ENCODE measurements at places on chromosomes 2 and 18.

DNA sequence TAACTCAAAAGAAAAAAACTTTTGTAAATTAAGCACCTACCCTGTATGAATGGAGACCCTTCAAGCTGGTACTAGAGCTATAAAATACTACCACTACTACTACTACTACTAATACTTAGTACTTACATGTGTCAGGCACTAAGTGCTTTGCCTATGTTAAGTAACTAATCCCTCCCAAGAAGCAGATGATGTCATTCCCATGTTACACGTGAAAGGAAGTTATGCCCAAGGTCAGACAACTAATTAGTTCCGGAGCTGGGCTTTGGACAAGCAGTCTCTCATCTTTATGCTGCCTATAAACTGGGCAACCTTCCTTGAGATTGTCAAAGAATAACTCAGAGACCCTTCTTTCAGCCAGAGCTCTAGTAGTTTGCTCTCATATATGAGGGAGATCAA, 13.9 kb upstream of the ATP6V1B1 start:
- no peak for DNase-seq

GRCh38 chr2:25979001-25979400, 3.3 kb downstream of the KIF3C start:
- no peak for DNase-seq

- DNase-seq = no peak
Measured at GRCh38 chr2:196927376-196928225, 1.1 kb upstream of the PGAP1 start.

GRCh38 chr2:118250001-118250400, 161.7 kb downstream of the INSIG2 start:
- DNase-seq = no peak

- no peak for DNase-seq
Measured at GRCh38 chr2:66477135-66477842, 42.4 kb downstream of the MEIS1 start.

GRCh38 chr18:80229363-80229762, 18.0 kb downstream of the PARD6G start:
- no peak for DNase-seq

- no peak for DNase-seq
Measured at GRCh38 chr2:226122041-226122440, 677.6 kb downstream of the IRS1 start.

DNA sequence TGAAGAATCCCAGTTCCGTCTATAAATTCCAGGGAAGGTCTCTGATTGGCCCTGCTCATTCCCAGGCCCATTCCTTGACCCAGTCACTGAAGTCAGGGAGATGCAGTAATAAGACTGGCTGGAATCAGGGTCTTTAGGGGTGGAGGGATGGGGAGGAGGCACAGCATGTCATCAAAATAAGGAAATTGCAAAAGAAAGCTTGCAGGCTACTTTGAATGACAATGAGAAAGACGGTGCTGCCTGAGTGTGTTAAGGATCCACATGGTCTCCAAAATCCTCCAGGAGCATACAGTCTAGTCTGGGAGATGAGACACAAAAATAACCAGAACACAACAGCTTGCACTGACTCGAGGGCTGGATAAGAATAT, 2.0 kb upstream of the DES start:
- no peak for DNase-seq

DNA sequence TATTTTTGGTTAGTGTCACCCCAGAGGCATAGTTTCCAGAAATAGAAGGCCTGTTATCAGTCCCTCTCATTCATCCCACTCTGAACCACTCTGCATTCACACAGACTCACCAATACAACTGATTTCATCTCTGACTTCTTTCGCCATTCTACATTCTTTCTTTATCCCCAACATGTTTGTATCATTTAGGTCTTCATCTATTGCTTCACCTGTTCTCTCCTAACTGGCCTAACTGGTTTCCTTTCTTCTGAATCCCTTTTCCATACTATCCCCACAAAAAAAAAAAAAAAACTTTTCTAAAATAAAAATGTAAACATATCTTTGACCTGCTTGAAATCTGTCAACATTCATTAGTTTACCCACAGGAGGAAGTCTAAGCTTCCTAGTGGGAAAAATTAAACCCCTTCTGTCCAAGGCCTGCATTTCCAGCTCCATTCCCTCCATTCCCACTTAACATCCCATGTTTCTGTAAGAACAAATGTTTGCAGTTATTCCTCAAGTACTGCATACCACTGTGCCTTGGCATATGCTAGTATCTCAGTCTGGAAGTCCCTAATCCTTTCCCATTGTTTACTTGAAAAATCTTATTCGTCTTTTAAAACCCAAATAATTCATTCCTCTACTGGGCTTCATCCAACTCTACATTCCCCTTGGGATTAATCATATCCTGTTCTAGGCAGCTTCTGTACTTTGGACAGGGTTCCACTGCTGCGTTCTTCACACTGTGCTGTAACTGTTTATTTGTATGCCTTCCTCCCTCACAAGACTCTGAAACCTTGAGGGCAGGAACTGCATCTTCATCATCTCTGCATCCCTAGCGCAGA, 68.5 kb downstream of the FIGN start:
- no peak for DNase-seq

DNA sequence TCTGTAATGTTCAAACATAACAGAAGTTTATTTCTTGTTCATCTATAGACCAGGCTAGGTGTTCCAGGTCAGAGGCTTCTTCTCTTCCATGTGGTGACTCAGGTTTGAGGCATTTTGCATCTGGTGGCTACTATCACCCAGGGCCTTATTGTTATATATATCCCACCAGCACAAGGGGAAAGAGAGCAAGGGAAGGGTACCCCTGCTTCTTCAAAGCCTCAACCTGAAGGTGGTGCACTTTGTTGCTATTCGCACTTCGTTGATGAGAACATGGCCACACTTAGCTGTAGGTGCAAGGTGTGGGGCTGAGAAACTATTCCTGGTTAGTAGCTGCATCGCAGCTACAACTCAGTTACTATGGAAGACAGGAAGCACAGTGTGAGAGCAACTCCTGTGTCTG, 27.4 kb upstream of the SLC3A1 start:
- no peak for DNase-seq

DNA sequence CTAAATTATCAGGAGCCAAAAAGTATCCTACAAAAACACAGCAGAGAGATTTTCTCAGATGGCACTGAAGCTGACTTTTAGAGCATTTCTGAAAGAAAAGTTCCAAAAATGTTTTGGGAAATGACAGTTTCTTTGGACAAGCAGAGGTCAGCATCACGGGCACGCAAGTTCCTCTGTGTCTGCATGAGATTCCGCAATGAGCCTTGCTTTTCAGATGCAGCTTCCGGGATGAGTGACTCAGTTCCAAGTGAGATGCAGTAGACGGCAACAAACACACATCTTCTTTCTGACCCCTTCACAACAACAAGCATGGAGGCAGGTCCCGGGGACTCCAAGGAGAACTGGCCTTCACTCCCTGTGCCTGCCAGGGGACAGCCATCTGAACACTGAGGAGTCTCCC, 76.6 kb downstream of the EIPR1 start:
- no peak for DNase-seq

DNA sequence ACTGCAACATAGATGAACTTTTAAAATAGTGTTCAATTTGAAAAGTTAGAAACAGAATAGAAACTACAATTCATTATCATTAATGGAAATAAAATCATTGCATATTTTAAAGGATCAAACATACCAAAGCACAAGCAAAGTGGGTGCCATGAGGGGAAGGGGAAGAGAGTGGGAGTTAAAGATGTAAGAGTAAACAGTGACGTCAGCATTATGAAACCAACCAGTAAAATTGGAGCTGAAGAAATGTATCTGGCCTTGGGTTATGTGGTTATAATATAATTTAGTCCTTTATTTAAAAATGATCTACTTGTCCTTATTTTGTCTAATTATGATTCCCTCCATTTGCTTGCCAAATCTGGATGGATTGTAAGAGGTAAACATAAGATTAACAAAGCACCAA, 6.0 kb downstream of the LINC00305 start:
- no peak for DNase-seq

DNA sequence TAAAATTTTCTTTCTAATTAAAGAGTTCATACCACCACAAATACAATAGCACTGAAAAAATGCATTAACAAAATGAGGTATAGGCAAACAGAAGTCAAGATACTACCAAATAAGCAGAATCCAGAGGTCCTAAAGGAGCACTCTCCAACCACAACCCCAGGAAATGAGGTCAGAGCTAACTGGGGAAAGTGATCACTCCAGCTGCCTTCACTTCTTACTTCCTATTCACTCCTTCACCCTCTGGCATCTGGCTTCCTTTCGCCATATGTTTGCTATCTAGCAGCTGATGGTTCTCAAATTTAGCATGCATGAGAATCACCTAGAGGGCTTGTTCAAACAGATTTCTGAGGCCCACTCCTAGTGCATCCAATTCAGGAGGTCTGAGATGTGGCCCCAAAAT, 212.6 kb upstream of the ACVR2A start:
- no peak for DNase-seq

GRCh38 chr2:201467666-201468065, 16.1 kb downstream of the STRADB start:
- DNase-seq = no peak

DNA sequence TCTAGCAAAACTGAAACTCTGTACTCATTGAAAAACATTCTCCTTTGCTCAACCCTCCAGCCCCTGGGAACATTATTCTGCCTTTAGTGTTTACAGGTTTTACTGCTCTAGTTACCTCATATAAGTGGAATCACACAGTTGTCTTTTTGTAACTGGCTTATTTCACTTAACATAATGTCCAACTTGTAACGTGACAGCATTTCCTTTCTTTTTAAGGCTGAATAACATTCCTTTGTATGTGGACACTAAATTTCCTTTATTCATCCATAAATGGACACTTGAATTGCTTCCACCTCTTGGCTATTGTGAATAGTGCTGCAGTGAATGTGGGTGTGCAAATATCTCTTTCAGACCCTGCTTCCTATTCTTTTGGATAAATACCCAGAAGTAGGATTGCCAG, 144.9 kb downstream of the ACTR3 start:
- no peak for DNase-seq

GRCh38 chr18:21904856-21905255, 164.3 kb downstream of the MIB1 start:
- no peak for DNase-seq

DNA sequence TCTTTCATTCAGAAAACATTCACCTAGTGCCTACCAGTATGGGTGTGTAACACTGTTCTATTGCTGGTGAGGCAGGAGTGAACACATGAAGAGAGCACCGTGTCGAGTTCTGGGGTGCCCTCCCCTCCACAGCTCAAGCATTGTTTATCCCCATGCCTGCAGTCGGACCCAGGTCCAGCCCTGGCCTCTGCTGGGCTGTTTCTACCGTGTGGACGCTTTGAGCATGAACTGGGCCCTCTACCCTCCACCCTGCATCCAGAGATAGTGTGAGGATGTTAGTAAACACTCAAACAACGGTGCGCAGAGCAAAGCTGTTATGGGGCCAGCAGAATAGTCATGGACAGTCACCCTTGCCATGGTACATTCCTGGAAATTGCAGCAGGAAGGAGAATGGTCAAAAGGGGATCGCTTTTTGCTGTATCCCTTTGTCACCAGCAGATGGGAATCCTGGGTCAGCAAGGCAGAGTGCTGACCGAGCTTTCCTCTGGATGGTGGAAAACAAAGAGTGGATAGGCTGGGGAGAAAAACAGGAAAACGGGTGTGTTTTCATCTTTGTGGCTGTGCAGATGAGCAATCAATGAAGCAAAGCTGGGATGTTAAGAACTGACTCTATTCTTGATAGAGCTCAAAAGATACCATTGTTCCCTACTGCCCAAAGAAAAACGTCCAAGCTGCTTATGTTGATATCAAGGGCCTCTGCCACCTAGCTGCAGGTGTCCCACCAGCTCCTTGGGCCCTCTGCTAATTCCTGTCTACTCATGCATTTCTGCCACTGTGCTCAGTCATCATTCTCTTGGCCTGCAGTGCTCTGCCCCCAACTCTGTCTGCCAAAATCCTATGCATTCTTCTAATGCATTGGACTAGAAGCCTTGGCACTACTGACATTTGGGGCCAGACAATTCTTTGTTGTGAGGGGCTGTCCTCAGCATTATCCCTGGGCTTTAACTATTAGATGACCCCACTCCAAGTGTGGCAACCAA, 38.7 kb downstream of the REEP1 start:
- no peak for DNase-seq

GRCh38 chr2:191848771-191849767, 2.2 kb upstream of the CAVIN2 start:
- DNase-seq = no peak

GRCh38 chr18:47831351-47831750, 99.1 kb downstream of the SMAD2 start:
- DNase-seq = no peak

- no peak for DNase-seq
Measured at GRCh38 chr2:10252224-10252623, 50.5 kb upstream of the HPCAL1 start.

GRCh38 chr2:166373105-166373504, 2.6 kb downstream of the SCN9A start:
- no peak for DNase-seq

DNA sequence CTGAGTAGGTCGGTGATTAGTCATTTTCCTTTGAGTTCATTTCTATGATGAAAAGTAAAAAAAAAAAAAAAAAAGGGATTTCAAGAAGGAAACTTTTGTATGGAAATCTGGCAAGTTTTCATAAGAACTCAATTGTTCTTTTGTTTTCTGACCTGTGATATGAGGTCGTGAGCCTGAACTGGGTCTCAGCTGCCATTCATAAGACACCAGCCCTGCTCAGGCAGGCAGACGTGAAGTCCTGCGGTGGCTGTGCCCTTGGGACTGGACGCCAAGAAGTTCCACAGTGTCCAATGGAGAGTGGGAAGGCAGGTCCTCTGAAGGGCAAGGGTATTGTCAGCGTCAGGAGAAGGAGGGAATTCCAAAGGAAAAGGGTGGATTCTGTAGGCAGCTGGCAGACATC, 183.9 kb downstream of the NCK2 start:
- DNase-seq = no peak

GRCh38 chr2:189641590-189641989, 19.7 kb upstream of the ASNSD1 start:
- no peak for DNase-seq

GRCh38 chr2:119157850-119158511, 570 bp downstream of the C1QL2 start:
- DNase-seq = no peak

DNA sequence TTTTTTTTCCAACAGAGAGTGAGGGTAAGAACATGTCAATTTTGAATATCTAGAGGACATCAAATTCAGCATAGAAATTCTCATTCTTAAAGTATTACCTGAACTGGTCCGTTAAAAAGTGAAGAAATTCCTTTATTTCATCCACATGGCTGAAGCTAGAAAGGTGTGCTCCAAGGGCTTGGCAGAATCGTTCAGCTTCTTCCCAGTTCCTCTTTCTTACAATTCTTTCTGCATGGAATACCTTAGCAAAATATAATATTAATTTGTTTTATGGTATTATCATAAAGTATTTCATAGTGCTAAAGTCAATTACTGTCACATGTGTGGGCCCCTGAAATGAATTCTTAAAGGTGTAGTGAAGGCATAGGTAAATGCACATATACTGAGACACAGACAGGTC, 74.3 kb upstream of the CD302 start:
- DNase-seq = no peak

DNA sequence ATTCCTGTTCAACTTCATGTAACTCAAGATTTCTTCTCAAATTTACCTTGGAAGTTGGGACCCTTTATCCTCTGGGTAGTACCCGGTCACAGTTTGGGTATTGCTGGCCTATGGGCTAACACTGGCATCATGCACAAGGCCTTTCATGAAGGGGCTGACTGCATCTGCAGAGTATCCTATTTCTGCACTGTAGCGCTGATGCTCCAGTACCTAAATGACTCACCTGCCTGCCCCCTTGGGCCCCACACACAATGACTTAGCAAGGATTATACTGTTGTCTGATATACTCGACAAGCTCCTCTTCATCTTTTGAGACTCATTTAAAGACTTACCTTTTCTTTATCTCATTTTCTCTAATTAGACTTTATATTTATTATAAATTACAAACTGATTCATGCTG, 39.9 kb downstream of the DNAH6 start:
- no peak for DNase-seq

Data from stimulated activated CD8-positive, alpha-beta memory T cell treated with anti-CD3 and anti-CD28 coated beads, Interleukin-12 subunit alpha, Interleukin-12 subunit beta, amount 100 ng/mL, for 4 hours (primary cell).